ENCODE measurements at places on chromosomes 12 and 14.

DNA sequence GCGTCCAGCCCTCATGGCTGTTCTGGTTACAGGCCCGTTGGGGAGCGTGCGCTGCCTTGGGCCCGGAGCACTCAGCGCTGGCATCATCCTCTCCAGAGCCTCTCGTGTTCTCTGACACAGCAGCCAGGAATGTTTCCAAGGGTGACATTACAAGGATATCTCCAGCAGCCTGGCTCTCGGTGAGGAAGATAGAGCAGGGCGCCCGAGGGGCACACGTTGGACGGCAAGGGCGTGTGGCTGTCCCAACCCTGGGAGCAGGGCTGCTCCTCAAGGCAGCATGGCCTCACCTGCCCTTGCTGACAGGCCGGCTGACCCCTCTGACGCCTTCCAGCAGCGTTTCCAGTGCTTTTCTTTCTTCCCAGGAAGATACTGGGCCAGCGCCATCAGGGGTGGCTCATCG lies 14.4 kb downstream of the LRCOL1 start:
- no peak for DNase-seq

GRCh38 chr14:101134161-101134631 lies 230.7 kb upstream of the RTL1 start:
- DNase-seq = no peak

DNA sequence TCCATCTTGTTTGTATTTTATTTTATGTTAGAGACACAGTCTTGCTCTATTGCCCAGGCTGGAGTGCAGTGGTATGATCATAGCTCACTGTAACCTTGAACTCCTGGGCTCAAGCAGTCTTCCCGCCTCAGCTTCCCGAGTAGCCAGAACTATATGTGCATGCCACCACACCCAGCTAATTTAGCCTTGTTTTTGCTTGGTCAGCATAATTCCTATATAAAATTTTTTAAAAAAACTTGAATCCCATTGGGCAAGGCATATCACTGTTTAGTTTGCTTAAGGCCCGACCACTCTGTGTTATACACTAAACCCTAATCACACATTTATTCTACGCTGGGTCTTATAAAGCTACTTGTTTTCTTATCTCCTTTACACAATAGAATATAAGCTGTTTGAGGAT lies 266.4 kb downstream of the AKAP6 start:
- no peak for DNase-seq

- DNase-seq = no peak
These were observed 62.6 kb downstream of the TMEM132D start for GRCh38 chr12:129841251-129841650.

DNA sequence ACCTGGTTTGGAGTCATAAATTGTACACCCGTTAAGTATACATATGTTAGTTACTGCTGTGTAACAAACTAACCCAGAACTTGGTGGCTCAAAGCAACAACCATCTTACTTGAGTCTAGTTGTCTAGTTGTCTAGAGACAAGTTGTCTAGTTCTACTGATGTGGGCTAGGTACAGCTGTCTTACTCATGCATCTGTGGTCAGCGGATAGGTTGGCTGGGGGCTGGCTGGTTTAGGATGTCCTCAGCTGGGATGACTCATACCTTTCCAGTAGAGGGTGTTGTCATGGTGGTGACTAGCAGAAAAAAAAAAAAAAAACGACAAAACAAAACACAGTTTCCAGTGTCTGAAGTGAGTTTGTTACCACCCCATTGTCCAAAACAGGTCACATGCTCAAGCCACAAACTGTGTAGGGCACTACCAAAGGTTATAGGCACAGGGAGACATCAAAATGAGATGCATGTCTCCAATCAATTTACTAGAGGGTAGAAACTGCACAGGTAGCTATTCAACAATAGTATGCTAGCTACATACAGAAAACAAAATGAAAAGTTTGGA lies 680.3 kb downstream of the MED13L start:
- DNase-seq = no peak

- peak; percentile 31 for DNase-seq
These were observed 5.4 kb upstream of the RALGAPA1 start for GRCh38 chr14:35814371-35815005.
